ENCODE measurements at places on chromosomes 11 and 22. TPM values are rescaled to one million over a fixed set of nuclear protein-coding genes. Genes with fewer than 3 reads are reported as not detected.

SLC6A5 gene
- not detected for polyA plus RNA-seq

BBOX1 gene
- polyA plus RNA-seq = not detected

PKNOX2 gene
- 1.2 TPM for polyA plus RNA-seq

TP53AIP1 gene
- 0.68 TPM for polyA plus RNA-seq

DNAJB7 gene
- polyA plus RNA-seq = not detected

DEUP1 gene
- 0.46 TPM for polyA plus RNA-seq

OSBP gene
- polyA plus RNA-seq = 24.4 TPM

DENND5A gene
- 108 TPM for polyA plus RNA-seq

PISD gene
- polyA plus RNA-seq = 50.9 TPM

RASSF7 gene
- polyA plus RNA-seq = 51.5 TPM

DDI1 gene
- polyA plus RNA-seq = not detected

F2 gene
- polyA plus RNA-seq = 0.94 TPM
